ENCODE measurements at places on chromosomes 5 and 9.

- DNase-seq = no peak
Measured at GRCh38 chr9:1007312-1007711, 30.9 kb downstream of the DMRT3 start.

GRCh38 chr5:175489693-175490443 lies 11.5 kb downstream of the SFXN1 start:
- DNase-seq = no peak

DNA sequence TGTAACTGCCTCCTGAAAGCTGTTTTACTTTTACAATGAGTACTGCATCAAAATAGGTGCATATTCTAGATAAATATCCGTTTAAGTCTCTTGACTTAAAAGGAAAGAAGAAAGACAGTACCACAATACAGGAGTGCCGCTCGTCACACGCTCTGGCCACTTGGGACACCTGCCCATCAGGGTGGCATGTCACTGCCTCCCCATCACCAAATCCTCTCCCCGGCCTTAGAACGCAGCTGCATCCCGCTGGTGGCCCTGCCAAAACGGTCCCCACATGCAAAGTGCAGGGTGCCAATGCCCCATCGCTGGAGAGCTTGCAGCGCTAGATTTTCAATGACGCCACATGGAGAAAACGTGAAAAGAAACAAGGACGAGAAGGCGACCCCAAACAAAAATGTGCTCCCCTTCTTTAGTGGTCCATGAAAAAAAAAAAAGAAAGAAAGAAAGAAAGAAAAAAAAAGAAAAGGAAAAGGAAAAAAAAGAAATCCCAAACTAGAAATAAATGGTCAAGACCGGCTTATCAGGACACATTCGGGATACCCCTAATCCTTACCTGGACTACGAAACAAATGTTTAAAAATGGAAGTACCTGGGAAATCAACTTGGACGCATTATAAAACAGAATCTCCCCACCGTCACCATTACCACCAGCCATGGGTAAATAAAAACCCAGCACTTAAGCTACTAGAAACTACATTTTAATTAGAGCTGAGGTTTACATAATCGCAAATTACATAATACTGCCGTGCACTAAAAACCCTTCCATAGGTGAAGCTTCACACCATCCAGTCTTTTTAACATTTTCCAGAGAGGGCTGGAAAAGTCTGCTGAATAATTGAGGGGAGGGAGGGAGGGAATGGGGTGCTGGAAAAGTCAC lies 1.0 kb downstream of the ANKH start:
- no peak for DNase-seq

- no peak for DNase-seq
Measured at GRCh38 chr9:74391816-74392215, 105.3 kb upstream of the RORB start.

- no peak for DNase-seq
Measured at GRCh38 chr9:121622387-121623203, 28.8 kb upstream of the DAB2IP start.

Measured in iPS DF 6.9 (cell line).